Activated CD4-positive, alpha-beta T cell treated with anti-CD3 and anti-CD28 coated beads for 1 hour (primary cell): ENCODE measurements at places on chromosomes 5 and 9.

- no peak for DNase-seq
These were observed 10.0 kb downstream of the CMBL start for GRCh38 chr5:10297646-10298204.

DNA sequence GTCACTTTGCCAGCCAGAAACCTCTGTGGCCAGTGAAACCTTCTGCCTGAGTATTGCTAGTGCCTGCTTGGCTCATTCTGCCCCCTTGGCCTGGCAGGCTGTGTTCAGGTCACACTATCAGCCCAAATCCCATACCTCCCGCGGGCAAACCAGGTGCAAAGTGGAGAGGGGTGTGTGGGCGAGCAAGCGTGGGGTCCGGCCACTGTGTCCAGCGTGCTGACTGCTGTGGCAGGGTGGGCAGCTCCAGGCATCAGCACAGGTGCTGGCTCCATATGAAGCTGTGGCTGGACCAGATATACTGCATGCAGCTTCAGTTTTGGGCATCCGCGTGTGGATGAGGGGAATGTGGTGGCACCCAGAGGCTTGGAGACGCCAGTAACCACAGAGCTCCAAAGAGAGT is 576.5 kb upstream of the EDIL3 start:
- DNase-seq, result no peak

GRCh38 chr9:110767559-110768063 is 99.0 kb downstream of the MUSK start:
- DNase-seq, result no peak

- DNase-seq, result no peak
These were observed 28.4 kb downstream of the ZFP62 start for GRCh38 chr5:180832638-180833068.

- no peak for DNase-seq
These were observed 20.7 kb upstream of the EBF1 start for GRCh38 chr5:159120446-159120845.

- no peak for DNase-seq
These were observed 5.2 kb downstream of the WWC1 start for GRCh38 chr5:168296682-168297081.

GRCh38 chr5:111537141-111538024 is 25.0 kb upstream of the STARD4 start:
- DNase-seq, result no peak

GRCh38 chr9:104748359-104749031 is 1.0 kb downstream of the NIPSNAP3A start:
- DNase-seq, result no peak

- DNase-seq, result no peak
These were observed 93.1 kb upstream of the TBCA start for GRCh38 chr5:77869116-77869798.

DNA sequence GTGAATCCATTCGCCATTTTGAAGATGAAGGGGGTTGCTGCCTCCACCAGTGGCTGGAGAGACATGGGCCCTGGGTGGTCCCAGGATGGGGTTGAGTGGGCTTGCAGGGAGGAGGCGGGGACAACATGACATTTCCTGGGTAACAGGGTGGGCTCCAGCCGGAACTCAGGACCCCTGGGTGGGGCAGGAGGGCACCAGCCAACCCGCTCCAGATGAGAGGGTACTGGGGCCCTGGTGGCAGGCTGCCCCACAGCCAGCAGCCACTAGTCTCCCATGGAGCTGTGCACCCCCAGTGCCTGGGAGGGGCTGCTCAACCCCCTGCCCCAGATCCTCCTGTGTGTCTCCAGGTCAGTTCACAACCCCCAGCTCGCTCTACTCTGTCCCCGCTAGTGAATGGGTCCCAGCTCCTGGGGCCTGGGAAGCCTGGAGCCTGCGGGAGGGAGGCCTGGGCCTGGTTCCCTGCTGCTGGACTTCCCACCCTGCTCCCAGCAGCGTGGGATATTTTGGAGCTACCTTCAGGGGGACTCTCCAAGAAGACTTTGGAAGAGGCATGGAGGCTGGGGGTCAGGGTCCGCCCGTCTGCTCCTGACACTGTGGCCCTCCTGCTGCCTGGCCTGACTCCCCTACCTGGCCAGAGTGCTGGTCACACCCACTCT is 55.9 kb downstream of the AHRR start:
- peak; percentile 3 for DNase-seq

DNA sequence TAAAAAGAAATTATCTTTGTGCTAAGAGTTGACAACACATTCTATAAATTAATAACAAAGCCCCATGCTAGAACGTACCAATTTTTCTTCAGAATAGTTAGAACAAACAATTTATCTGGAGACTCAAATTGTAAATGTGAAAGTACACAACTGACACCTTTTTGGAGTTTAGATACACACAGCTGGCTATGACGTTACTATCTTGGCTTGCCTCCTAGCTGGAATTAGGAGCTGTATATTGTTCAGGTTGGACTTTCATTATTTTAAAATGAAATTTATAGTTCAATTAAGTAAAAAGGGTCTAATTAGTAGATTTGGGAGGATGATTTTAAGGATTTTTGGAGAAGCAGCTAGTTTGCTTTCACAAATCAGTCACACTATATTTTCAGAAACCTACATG is 393.9 kb upstream of the RIOK2 start:
- DNase-seq, result no peak

GRCh38 chr9:121652021-121652837 is 795 bp downstream of the DAB2IP start:
- DNase-seq, result no peak

DNA sequence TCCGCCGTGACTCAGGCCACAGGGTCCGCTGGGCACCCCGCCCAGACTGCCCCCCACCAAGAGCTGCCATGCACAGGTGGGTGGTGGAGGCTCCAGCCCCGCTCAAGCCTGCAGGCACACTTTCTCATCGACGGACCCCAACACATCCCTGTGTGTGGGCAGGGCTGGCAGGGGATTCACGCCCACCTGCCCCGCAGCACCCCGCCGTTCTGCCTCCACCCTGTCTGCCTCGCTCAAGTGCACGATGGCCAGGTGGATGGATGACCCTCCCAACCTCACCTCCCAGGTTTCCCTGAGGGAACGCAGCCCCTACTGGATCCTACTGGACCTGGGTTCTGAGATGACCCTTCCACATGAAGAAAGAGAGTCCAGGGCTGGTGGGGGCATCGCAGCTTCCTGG is 26.1 kb upstream of the FCN1 start:
- no peak for DNase-seq

GRCh38 chr9:70525519-70525918 is 111.1 kb upstream of the KLF9 start:
- DNase-seq, result no peak

GRCh38 chr5:103589357-103589756 is 26.8 kb upstream of the NUDT12 start:
- no peak for DNase-seq

DNA sequence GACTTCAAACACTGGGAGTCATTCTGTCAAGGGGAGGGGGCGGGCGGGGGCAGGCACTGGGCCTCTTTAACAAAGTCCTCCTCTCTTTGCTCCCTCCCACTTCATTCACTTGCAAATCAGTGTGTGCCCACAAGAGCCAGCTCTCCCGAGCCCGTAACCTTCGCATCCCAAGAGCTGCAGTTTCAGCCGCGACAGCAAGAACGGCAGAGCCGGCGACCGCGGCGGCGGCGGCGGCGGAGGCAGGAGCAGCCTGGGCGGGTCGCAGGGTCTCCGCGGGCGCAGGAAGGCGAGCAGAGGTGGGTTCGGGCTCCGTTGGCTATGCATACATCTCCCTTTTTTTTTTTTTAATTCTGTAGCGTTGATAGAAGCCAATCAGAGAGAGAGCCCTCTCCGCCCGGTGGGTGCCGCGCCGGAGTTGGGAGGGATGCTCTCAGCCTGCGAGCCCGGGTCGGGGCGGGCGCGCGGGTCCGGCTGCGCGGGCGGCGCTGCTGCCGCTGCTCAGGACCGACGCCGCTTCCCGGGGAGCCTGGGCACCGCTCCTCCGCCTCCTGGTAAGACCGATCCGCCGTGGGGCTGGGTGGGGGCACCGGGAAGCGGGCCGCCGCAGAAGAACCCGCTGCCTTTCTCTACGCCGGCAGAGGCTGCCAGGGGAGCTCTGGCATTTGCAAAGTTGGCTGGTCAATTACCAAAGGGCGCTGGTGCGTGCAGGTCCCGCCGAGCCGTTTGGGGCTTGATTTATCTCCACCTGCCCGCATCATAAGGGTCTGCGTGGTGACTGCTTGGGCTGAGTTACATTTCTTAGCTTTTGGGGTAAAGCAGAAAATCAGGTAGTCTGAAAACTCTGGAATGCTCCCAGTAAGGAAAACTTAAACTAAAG is at the start of gene CDH6:
TSS of gene CDH6 (plus strand) at position 96 of the 877 bp plus-strand sequence. CDS start 73,788 bp downstream, outside the sequence.
- DNase-seq, result no peak

GRCh38 chr5:3980156-3980555 is 384.5 kb downstream of the IRX1 start:
- DNase-seq, result no peak

GRCh38 chr5:126139086-126139485 is 284.1 kb upstream of the GRAMD2B start:
- no peak for DNase-seq

DNA sequence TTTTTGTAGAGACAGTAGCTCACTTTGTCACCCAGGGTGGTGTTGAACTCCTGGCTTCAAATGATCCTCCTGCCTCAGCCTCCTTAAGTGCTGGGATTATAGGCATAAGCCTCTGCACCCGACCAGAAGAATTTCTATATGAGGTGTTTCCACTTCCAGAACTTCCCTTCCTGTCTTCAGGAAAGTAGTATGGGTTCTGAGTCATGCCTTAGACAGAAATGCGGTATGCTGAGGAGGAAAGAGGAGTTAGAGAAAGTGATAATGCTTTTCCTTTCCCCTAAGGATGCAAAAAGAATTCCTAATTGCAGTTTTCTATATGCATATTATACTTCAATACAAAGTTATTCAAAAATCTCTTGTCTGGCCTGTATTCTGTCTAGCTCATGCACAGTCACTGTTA is 16.4 kb upstream of the ADAMTSL1 start:
- DNase-seq, result no peak

DNA sequence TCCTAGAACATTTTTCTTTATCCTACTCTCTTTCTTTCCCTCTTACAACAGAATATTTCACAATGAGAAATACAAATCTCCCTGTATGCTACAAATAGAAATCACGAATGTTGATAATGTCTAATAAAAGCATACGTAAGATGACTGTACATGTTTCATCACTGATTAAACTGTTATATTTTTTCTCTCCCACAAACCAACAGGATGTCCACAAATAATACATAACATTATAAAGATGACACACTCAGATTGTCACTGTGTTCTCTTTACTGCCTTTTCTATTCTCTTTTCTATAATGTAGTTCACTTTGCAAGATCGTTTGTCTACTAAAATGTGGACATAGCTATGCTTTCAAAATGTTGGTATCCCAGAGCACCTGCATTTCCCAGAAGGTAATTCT is 90.7 kb upstream of the PARP8 start:
- DNase-seq, result no peak

- DNase-seq, result no peak
These were observed 123.7 kb upstream of the ANKRD55 start for GRCh38 chr5:56356836-56357160.

GRCh38 chr5:82345108-82345507 is 67.0 kb upstream of the RPS23 start:
- no peak for DNase-seq

GRCh38 chr5:128413356-128413755 is 124.7 kb downstream of the FBN2 start:
- no peak for DNase-seq

- no peak for DNase-seq
These were observed 70.3 kb downstream of the ZSWIM6 start for GRCh38 chr5:61402244-61402823.

DNA sequence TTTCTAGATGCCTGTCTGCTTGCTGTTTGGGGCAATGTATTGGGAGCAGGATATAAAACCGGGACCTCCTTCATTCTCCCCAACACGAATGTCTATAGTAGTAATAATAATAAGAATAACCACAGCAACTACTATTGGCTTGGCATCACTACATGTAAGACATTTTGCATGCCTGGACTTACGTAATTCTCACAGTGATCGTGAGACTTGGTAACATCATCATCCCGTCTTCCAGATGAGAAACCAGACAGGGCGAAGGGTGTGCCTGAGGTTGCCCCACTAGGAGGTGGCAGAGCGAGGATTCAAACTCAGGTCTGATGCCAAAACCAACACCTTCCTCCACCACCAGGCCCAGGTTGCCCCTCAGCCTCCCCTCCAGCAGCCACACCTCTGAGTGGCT is 185.1 kb downstream of the RGS3 start:
- DNase-seq, result no peak

- no peak for DNase-seq
These were observed 72.6 kb downstream of the ENTREP1 start for GRCh38 chr9:69397384-69398214.

DNA sequence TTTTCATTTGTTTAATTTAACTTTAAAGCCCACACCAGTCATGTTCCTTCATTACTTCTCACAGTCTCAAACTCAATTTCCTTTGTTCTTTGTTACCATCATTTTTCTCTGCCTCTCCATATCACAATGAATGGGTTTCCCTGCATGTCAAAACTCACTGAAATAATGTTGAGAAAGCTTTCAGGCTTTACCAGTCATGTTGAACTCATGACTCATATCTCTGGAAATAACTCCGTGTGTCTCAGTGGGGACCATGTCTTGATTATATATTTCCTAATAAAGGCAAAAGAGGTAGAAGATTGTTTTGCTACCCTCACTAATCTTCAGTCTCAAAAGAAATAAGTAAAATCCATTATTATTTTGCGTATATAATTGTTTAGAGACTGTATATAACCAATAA is 231.2 kb downstream of the CHSY3 start:
- no peak for DNase-seq

DNA sequence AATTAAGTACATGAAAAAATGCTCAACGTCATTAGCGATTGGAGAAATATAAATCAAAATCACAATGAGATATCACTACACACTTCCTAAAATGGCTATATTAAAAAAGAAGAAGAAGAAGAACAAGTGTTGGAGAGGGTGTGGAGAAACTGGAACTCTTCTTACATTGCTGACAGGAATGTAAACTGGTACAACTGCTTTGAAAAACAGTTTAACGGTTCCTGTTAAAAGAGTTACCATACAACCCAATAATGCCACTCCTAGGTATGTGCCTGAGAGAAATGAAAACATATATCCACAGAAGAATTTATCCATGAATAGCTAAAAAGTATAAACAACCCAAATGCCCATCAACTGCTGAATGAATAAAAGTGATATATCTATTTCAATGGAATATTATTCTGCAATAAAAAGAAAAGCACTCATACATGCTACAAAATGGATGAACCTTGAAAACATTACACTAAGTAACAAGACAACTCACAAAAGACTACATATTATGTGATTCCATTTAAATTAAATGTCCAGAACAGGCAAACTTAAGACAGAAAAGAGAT is 9.0 kb downstream of the FEM1C start:
- no peak for DNase-seq

GRCh38 chr5:76000582-76000981 is 82.6 kb upstream of the SV2C start:
- DNase-seq, result no peak

DNA sequence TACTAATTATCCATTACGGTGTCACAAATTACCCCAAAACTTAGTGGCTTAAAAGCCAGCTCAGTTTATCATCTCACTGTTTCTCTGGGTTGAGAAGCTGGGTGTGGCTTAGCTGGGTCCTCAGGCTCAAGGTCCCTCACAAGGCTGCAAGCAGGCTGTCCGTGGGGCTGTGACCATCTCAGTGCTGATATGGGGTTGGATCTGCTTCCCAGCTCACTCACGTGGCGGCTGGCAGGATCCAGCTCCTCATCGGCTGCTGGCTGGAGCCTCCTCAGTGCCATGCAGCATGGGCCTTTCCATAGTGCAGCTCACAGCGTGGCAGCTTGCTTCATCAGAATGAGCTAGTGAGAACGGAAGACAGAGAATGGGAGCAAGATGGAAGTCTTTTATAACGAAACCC is 128.5 kb upstream of the CPEB4 start:
- no peak for DNase-seq

GRCh38 chr9:92795598-92796336 is 31.1 kb upstream of the BICD2 start:
- no peak for DNase-seq

GRCh38 chr5:178587763-178588611 is 2.2 kb downstream of the COL23A1 start:
- no peak for DNase-seq
